Activated CD4-positive, alpha-beta T cell treated with anti-CD3 and anti-CD28 coated beads for 48 hours (primary cell): ENCODE measurements at places on chromosomes 12 and 14.

DNA sequence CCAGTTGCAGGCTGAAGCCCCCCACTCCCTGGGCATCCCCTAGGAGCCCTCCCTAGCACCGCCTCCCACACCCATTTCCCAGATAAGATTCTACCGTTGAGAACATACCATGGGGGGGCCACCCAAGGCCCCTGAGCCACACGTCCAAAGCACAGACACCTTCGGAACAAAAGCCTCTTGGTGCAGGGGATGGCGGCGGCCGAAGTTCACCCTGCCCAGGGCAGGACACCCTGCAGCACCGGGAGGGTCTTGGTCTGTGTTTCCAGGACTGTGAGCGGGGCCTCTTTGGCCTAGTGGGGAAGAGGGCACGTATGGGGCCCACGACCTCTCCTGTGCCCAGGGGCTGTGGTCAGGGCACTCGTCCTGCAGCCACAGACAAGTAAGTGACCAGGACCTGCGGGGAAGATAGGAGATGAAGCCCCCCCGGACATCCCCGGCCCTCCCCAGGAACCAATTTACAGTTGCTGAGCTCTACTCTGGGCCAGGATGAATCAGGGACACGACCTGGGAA lies 154.3 kb upstream of the C14orf180 start:
- DNase-seq = no peak

GRCh38 chr12:42918443-42918842 lies 328.9 kb upstream of the PRICKLE1 start:
- no peak for DNase-seq

- DNase-seq = no peak
Observed at GRCh38 chr12:1046727-1047126, 55.7 kb downstream of the ERC1 start.

GRCh38 chr14:34781242-34781641 lies 66.8 kb upstream of the CFL2 start:
- DNase-seq = no peak

DNA sequence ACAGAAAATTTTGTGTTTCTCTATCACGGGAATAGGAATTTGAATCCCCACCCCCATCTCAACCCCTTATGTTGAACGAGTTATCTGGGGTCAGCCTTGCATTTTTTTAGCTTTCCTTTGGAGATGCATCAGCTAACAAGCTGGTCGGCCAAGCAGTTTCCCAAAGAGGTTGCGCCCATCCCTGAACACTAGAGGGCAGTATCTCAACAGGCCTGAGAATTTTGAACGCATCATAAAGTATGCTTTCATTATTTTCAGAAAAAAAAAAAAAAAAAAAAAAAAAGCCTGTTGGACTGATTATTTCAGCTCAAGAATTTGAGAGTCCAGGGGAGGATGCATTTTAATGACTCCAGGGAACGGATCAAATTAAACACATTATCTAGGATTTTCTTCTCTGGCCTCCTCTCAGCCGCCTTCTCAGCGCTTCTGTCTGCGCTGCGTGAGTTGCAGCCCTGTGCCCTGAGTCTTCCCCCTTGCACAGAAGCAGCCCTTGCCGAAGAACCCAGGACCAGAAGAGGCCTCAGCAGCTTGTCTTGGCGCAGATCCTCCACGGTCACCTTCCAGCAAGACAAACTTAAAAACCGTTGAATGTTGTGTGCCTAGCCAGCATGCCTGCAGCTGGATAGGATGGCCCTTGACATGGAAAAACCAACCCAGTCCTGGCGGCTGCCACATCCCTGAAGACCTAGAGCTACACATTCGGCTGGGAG lies 76.6 kb upstream of the GZMB start:
- peak; percentile 69 for DNase-seq

GRCh38 chr14:76257111-76257803 lies 105.5 kb downstream of the GPATCH2L start:
- DNase-seq = no peak

GRCh38 chr12:44640427-44641190 lies 235.5 kb downstream of the NELL2 start:
- DNase-seq = no peak

DNA sequence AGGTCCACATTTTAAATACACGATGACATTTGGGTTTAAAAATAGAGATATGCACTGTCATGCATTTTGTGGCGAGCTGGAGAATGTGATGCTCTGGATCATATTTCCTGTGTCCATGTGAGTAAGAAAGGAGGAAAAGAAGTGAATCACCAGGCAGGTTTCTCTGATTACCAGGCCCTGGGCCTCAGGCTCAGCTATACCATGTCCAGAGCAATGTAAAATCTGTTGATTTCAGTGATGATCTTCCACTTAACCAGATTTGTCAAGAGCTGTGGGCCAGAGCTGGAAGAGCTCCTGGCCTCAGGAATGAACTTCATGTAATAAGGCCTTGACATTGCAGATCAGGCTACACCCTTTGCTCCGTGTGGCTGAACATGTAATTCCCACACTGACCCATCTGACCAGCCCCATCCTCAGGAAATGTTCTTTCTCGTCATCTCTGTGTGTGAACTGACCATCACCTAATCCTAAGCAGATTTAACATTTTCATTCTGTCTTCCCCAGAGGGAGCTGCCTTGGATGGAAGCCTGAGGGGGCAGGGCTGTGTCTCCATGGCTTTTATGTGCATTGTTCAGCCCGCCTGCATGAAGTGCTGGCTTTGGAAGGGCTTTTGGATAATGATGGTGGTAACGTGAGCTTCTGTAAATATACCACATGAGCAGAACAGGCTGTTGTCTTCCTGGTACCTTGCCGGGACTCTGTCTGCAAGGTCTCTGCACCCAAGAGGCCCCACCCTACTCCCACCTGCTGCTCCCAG lies 54.5 kb downstream of the CRACR2A start:
- no peak for DNase-seq

DNA sequence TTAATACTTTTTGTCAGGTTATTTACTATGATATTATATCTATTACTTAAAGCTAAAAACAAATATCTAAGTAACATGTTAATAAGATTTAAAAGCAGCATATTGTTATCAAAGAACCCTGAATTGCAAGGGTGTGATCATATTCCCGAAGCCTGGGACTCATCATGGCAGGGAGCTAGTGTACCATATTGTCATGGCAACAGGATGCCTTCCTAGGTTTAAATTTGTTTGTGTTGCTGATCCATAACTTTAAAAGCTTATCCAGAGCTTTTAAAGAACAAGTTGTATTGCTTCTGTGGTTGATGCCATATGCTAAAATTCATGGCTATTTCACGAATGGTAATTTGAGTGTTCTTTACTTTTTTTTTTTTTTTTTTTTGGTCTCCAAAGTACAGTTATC lies 500.5 kb downstream of the NAV3 start:
- no peak for DNase-seq

- DNase-seq = no peak
Observed at GRCh38 chr14:24887623-24888304, 162.2 kb downstream of the STXBP6 start.

- no peak for DNase-seq
Observed at GRCh38 chr14:36916668-36917067, 255.0 kb downstream of the PAX9 start.

GRCh38 chr14:55582746-55583145 lies 2.7 kb downstream of the KTN1 start:
- no peak for DNase-seq

DNA sequence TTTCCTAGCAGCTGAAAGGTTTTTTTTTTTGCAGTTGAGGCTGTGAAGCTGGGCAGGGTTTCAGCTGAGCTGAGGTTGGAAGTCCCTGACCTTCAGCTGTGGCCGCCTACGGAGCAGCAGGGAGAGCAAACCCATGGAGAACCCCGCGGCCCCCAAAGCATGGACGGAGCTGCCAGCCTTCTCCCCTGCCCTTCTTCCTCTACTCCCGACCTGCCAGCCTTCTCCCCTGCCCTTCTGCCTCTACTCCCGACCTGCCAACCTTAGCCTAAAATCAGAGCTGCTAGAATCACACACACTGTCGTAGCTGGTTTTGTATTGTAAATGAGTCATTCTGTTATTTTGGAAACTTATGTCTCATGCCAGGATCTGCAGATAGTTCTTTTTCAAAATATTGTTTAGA lies 74.6 kb downstream of the PPP2R5C start:
- no peak for DNase-seq

DNA sequence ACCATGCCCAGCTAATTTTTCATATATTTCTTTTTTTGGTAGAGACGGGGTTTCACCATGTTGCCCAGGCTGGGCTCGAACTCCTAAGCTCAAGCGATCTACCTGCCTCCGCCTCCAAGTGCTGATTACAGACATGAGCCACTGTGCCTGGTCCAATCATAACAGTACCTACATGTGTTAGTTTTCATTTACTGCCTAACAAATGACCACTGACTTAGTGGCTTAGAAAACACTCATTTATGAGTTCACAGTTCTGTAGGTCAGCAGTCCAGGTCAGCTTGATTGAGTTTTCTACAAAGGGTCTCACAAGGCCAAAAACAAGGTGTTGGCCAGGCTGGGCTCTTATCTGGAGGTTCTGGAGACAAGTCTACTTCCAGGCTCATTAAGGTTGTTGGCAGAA lies 60.6 kb downstream of the RNFT2 start:
- DNase-seq = no peak

GRCh38 chr14:105088812-105089745 lies 23.8 kb upstream of the GPR132 start:
- no peak for DNase-seq

GRCh38 chr14:79598339-79598738 lies 613.0 kb downstream of the DIO2 start:
- no peak for DNase-seq

- no peak for DNase-seq
Observed at GRCh38 chr12:128408669-128409068, 141.7 kb downstream of the TMEM132C start.
